DMS53 (cell line): ENCODE measurements at places on chromosomes 3 and 15.

GRCh38 chr3:182385356-182385755 is 407.9 kb upstream of the ATP11B start:
- DNase-seq: no peak

- peak; percentile 35 for DNase-seq
Observed at GRCh38 chr3:86175051-86175536, 815.9 kb downstream of the VGLL3 start.

DNA sequence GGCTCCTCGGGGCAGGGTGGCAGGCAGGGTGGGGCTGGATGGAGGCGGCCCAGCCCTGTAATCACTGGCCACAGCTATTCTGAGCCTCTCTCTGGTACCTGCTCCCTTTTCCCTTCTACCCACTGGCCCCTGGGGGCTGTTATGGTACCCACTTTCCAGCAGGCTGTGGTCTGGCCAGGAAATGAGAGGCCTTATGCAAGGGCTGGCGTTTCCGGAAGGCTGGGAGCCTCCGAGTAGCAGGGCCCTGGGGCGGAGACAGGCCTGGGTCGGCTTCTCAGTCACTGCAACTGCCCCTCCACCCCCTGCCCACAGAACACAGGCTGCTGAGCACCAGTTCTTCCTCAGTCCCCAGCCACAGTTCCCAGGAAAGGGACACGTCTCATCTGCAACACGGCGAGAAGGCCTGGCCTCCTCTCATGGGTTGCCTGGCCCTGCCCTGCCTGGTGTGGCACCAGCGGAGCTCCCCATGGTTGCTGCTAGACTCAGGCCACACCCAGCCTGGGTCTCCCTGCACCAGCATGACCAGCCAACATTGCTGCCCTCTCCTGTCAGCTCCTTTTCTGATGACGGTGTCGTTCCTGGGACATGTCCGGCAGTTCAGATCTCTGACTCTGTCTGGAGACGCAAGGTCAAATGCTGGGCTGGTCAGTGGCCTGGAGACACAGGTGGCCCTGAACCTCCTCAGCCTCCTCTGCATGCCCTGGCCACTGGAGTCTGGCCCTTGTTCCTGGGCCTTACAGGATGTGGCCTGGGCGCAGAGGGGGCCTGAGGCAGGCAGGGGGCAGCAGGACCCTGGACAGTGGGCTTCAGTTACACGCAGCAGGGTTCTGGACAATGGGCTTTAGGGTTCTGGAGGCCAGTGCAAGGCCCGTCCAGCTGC is 6.5 kb downstream of the CHST13 start:
- no peak for DNase-seq

- no peak for DNase-seq
Observed at GRCh38 chr15:99141943-99142342, 37.1 kb downstream of the SYNM start.

DNA sequence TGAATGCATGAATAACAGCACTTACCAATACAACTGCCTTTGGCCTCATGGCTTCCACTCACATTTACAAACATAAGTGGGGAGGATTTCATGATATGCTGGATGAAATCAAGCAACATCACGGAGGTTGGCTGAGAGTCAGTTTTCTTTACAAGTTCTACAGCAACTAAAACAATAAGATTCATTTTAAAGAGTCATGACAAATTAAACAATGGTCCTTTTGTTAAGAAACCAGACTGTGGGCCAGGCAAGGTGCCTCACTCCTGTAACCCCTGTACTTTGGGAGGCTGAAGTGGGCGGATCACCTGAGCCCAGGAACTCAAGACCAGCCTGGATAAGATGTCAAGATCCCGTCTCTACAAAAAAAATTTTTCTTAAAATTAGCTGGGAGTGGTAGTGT is 12.4 kb downstream of the ATR start:
- no peak for DNase-seq

- DNase-seq: peak; percentile 72
Observed at GRCh38 chr3:50189274-50189673, 2.1 kb upstream of the GNAT1 start.
